ENCODE measurements at places on chromosomes 13 and 19.

DNA sequence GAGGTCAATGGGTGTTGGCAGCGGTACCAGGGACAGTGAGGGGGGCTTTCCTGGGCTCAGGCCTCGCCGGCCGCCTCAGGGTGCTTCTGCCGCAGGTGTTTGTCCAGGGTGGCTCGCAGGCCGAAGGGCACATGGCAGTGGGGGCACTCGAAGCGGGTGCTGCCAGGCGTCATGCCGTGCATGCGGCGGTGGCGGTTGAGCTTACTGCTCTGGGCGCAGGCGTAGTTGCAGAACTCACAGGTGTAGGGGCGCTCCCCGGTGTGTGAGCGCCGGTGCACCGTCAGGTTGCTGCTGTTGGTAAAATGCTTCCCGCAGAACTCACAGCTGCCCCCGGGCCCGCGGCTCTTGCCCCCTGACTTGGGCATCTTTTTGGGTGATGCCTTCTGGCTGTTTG lies 4.7 kb downstream of the ZNF296 start:
- DNase-seq = no peak

- DNase-seq = no peak
Measured at GRCh38 chr13:64417581-64417980, 2812.6 kb downstream of the PCDH9 start.

- no peak for DNase-seq
Measured at GRCh38 chr13:48316826-48317510, 13.4 kb downstream of the RB1 start.

GRCh38 chr19:45324349-45324907 lies 1.8 kb upstream of the CKM start:
- DNase-seq = no peak

DNA sequence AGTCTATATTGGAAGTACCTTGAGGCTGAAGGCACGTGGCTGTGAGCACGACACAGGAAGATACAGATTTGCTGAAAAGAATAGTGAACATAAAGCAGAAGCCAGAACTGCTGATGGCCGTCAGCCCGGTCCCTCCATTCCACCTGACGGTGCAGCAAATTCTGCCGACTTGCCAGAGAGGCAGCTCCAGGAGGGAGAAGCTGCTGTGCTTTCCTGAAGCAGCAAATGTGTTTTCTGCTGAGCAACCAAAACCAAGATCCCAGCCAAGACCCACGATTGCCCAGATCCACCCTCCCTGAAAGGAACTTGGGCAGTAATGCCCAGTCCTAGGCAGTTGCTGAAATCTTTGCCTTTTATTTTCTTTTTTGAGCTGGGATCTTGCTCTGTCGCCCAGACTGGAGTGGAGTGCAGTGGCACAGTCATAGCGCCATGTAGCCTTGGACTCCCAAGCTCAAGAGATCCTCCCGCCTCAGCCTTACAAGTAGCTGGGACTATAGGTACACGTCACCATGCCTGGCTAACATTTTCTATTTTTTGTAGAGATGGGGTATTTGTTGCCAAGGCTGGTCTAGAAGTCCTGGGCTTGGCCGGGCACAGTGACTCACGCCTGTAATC lies 7.0 kb upstream of the RCN3 start:
- no peak for DNase-seq

DNA sequence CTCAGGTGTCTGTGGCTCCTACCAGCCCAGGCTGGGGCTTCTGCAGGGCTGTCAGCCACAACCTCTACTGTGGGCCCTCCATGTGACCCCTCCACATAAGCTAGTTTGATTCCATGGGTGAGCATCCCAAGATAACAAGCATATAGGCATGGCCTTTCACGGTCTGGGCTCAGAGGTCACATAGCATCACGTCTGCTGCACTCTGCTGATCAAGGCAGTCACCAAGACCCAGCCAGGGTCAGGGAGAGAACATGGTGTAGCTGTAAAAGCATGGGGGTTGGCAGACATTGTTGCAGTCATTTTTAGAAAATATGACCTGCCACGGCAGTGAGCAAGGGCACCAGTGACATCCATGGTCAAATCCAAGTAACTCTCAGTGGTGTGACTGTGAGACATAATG lies 698.8 kb downstream of the UQCRFS1 start:
- no peak for DNase-seq

DNA sequence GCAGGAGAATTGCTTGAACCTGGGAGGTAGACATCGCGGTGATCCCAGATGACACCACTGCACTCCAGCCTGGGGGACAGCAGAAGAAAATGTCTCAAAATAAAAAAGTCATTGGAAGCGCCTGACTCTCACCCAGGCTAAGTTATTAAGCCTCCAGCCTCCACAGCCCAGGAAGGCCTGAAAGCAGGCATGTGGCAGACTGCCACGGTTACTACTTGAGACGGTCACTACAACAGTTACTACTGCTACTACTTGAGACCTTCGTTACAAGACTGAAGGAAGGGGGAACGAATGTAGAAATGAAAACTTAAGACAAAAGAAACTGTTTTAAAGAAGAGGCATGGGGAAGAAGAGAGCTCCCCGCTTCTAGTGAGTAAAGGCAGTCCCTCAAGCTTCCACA lies 9.6 kb downstream of the PRR22 start:
- DNase-seq = no peak

DNA sequence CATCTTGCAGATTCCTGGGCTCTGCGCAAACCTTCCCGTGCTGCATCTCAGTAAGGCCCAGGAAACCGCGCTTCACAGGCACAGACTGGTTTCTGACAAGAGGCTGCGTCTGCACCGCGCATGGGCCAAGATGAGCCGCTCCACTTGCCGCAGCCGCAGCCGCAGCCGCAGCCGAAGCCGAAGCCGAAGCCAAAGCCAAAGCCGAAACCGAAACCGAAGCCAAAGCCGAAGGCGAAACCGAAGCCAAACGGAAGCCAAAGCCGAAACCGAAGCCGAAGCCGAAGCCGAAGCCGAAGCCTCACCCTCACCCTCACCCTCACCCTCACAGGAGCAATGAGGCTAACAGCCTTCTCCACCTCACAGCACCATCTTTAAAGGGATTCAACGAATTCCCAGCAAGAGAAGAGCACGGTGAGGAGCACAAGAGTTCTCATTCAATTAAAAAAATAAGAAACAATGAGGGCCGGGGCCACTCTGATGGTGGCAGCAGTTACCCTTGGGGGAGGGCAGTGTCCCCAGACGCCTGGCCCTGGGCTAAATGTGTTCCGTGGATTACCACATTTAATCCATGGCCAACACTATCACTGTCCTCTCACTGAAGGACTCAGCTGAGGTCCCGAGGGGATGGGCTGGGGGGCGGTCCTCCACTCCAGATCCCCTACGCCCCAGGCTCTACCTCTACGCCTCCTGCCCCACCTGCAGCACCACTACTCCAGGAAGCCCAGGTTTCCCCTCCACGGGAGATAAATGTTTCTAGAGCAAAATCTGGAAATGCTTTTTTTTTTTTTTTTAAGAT lies 29.1 kb downstream of the ZNF787 start:
- DNase-seq = no peak

- no peak for DNase-seq
Measured at GRCh38 chr19:48094129-48094854, 16.3 kb downstream of the PLA2G4C start.

DNA sequence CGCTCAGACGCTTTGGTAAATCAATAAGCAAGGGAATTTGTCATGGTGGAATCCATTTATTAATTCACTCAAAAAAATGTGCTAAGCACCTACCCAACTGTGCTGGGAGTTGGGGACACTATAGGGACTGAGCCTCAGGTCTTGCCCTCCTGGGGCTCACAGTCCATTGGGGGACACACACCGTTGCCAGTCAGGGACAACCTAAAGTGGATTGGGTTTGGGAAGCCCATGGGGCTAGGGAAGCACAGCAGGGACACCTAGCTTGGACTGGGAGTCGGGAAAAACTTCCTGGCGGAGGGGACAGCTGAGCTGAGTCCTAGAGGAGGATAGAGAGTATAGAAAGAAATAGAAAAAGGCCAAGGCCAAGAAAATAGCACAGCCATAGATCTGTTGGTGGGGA lies 8.5 kb downstream of the FOSB start:
- no peak for DNase-seq

DNA sequence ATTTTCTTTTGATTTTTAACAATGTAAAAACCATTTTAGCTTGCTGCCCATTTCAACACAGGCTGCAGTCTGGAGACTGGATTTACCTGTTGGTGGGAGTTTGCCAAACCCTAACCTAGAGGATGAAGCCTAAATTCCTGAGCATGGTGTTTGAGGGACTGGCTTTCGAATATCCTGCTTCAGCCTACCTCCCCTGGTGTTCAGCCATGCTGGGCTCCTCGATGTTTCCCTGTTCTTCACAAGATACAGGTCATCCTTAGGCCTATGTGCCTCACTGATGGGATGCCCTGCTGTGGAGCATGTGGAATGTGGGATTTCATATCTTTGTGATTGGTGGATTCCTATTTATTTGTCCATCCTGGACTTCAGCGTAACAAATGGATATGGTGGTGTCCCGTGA lies 20.4 kb upstream of the ERCC5 start:
- no peak for DNase-seq

GRCh38 chr13:43319617-43320444 lies 296.4 kb downstream of the DNAJC15 start:
- no peak for DNase-seq

DNA sequence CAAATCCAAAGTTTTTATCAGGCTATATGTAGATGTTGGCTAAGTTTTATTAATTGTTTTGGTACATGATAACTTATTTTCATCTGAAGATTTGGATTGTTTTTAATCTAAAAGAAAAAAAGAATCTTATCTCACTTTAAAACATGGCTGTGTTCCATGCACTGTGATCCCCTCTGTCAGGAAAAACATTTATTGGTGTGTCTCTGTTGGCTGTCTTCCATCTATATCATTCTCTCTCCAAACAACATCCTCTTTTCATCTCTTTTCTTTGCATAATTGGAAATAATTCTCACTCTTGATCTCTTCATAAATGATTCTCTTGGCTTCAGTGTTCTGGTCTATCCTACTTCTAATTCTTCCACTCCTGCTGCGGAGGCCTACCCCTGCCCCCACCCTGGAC lies 4.2 kb downstream of the NALCN start:
- DNase-seq = no peak

GRCh38 chr19:45615795-45616703 lies 14.0 kb upstream of the GPR4 start:
- peak; percentile 87 for DNase-seq

DNA sequence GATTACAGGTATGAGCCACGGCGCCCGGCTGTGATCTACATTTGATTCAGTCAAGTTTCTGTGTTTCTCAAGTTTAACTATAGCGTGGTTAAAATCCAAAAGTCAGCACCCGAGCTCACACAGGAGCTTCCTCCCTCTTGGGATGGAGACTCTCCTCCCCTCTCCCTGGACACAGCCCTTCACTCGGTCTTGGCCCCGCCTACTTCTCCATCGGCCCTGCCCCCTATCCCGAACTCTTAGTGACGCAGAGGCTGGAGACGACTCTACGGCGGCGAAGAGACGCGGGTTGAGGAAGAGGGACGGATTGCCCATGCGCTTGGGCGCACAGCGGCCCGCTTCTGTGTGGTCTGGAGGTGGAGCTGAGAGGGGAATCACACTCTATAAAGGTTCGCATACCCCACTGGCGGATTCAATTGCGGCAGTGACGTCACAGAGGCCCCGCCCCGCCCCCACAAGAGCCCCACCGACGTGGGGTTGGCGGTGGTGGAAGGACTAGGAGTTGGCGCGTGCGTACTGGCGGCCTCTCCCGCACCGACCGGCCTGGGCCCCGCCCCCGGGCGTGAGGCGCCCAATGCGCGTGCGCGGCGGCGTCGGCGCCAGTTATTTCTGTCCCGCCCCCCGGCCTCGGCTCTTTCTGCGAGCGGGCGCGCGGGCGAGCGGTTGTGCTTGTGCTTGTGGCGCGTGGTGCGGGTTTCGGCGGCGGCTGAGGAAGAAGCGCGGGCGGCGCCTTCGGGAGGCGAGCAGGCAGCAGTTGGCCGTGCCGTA lies at the start of gene TRIM28:
TSS of gene TRIM28 (plus strand) at position 239 of the 765 bp plus-strand sequence. CDS start 694 bp downstream, outside the sequence.
- DNase-seq = peak; percentile 100

DNA sequence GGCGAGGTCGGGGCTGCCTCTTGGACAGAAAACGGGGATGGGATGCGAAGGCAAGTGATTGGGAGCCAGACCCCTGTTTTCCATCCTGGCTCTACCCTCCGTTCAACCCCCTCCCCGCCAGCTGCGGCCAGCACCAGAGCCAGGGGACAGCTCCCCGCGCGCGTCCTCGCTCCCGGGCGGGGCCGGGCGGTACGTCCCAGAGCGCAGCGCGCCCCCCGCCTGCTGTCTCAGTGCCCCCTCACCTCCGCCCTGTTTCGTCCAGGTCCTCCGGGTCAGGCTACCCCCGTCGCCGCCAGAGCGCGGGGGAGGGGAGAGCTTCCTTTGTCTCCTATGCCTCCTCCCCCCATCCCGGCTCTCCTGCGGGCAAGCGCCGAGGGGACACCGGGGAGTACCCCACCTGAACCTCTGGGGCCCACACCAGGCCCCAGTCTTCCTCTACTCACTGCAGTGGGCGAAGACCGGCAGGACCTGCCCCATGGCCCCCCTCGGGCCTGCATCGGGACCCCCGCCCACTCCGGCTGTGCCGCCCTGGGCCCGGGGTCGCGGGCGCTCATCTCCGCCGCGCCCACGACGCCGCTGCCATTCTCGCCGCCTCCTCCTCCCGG lies 396 bp downstream of the RTN2 start:
- no peak for DNase-seq
